MG63 (cell line): ENCODE measurements at places on chromosomes 7 and 10. TPM values are rescaled to one million over a fixed set of nuclear protein-coding genes. Genes with fewer than 3 reads are reported as not detected.

GRCh38 chr10:44885710-44886109, 25.4 kb upstream of the TMEM72 start:
- DNase-seq: no peak

- no peak for DNase-seq
These were observed 31.9 kb upstream of the SGCE start for GRCh38 chr7:94687810-94688209.

DNA sequence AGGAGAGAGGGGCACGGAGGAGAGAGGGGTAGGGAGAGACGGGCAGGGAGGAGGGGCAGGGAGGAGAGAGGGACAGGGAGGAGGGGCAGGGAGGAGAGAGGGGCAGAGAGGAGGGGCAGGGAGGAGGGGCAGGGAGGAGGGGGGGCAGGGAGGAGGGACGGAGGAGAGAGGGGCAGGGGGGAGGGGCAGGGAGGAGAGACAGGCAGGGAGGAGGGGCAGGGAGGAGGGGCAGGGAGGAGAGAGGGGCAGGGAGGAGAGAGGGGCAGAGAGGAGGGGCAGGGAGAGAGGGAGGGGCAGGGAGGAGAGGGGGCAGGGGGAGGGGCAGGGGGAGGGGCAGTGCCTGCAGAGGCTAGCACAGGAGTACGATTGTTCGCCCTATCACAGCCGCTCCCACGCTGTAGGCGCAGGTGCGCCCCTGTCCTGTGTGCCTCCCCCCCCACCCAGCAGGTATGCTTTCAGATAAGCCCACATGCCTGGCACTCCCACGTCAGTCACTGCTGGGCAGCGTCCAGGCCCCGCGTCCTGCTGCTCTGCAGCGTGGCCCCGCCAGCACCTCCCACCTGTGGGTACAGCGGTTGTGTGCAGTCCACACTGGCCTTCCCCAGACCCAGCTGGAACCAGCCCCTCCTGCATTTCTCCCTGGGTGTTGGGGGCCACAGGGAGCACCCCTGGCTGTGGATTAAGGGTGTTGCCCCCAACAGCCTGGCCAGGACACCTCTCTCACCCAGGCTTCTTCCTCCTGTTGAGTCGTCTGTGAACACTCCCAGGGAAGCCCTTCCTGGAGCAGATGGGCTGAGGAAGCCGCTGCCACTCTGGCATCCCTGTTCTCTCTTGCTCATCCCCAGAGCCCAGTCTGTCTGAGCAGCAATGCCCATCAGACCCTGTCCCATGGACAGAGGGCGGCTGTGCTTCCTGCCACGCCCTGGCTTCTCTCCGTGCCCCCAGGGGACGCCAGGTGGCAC, 10.8 kb downstream of the NKX6-2 start:
- no peak for DNase-seq

GRCh38 chr7:129702316-129702715, 90.8 kb downstream of the NRF1 start:
- no peak for DNase-seq

DNA sequence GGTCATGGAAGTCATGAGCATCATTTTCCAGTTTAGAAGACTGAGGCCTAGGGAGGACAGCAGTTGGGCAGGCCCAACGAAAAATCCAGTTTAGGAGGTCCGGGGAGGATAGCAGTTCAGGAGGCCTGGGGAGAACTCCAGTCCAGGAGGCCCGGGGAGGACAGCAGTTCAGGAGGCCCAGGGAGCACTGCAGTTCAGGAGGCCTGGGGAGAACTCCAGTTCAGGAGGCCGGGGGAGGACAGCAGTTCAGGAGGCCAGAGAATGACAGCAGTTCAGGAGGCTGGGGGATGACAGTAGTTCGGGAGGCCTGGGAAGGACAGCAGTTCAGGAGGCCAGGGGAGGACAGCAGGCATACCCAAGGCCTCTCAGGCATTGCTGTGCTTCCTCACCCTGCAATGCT, 453.4 kb downstream of the LRMDA start:
- DNase-seq: no peak

DNA sequence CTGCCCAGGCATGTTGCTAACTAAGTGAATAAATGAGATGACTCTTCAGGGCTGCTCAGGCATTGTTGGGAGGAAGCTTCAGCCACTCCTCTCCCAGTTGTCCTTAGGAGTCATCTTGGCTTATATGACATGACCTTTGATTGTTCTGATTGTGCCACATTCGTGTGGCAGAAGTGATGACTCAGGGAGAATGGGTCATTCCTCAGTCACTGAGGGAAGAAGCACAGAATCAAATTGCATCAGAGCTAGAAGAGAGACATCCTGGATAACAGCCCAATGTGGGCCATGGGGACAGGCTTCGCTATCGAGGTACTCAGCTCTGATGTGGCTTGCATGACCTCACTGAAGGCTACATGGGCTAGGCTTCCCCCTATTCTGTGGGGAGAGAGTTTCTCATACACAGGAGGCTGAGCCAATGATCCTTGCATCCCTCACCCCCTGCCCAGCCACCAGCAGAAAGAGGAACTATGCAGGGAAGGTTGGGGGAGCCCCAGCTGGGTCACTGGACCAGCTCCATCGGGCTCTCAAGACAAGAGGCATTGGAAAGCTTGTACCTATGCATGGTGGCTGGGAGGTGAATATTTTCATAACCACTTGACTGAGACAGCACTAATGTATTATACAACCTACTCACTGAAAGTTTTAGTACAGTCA, 6.0 kb upstream of the HMX3 start:
- DNase-seq: no peak

DNA sequence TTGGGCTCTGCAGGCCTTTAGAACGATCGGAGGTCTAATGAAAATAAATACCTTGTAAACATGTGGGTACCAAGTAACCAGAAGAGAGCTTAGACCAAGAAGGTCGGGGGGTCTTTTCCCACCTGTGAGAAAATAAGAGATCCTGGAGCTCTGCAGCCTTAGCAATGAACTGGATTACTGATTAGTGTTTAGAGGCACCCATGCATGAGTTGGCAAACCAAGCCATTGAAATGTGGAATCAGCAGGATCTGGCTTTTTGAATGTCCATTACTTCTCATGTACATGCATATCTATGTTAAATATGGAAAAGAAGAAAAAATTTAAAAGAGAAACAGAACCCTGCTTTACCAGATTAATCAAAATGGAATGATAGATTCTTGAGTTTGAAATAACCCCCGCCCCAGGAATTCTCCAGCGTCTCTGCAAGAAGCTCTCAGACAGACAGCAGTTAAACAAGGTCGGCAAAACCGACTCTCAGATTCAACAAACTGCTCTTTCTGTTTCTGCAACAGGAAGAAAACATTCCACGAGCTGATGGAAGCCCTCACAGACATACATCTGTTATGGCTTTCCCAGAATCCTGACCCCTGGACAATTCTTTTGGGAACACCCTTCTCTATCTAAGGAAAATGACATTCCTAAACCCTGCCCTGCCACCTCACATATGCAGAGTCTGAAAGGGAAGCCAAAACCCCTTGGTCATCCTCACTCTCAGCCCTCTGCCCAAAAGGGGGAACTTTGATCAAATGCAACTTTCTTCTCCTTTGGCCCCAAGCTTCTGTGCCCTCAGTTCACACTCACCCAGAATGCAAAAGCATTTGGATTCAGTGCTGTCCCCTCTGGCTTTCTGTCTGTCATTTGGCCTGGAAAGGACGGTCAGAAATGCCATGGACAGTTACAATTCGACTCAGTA, 78.7 kb upstream of the EN2 start:
- DNase-seq: no peak

- DNase-seq: no peak
These were observed 106.7 kb downstream of the REEP3 start for GRCh38 chr10:63627881-63628296.

- no peak for DNase-seq
These were observed 199.8 kb downstream of the ZNF365 start for GRCh38 chr10:62573929-62574328.

GRCh38 chr7:37899712-37900247, 16.8 kb downstream of the SFRP4 start:
- no peak for DNase-seq

DNA sequence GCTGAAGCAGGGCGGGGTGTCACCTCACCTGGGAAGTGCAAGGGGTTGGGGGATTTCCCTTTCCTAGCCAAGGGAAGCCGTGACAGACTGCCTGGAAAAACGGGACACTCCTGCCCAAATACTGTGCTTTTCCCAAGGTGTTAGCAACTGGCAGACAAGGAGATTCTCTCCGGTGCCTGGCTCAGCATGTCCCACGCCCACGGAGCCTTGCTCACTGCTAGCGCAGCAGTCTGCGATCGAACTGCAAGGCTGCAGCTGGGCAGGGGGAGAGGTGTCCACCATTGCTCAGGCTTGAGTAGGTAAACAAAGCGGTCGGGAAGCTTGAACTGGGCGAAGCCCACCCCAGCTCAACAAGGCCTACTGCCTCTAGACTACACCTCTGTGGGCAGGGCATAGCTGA, 80.9 kb upstream of the DNAJB12 start:
- no peak for DNase-seq

GRCh38 chr7:142177869-142178268, 66.4 kb downstream of the MGAM2 start:
- DNase-seq: no peak

GRCh38 chr10:1401071-1401965, 336.0 kb downstream of the ADARB2 start:
- no peak for DNase-seq

DNA sequence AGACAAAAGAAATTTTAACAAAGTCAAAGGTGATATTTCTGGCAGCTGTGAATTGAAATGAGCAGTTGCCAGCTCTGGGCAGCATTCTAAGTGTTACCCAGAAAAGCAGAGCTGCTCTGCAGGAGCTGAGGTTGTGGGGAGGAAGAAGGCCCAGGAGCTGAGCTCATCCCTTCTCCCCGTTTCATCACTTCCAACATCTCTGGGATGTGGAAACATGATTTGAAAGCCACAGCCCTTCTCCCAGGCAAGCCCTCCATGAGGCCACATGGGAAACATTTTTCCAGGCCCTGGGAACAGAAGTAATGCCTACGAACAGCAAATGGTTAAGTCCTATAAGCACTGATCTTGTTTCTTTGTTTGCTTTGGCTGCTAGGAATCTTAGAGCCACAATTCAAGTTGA, 10.9 kb upstream of the DMBT1 start:
- DNase-seq: no peak

GRCh38 chr7:16347066-16347826, 74.1 kb downstream of the CRPPA start:
- DNase-seq: no peak

DNA sequence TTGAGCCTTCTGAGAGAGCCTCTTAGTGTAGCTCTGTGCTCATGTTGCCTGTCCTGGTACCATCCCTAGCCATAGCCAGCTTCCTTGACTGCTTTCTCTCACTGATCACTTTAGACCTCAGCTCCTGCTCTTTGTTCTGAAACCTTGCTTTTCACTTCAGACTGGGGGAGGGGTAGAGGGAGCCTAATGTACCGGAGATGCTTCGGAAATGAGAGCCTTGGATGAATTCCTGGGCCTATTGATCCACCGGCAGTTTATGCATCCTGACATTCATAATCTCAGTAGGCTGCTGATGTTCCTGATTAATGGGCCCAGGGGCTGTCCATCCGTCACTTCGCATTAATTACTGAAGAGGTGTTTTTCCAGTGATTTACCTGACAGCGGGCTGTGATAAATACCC, 38.8 kb downstream of the R3HCC1L start:
- no peak for DNase-seq

The PPP1R3C gene
- total RNA-seq: 12.7 and 16.0 TPM in 2 replicates

The SMKR1 gene
- total RNA-seq: 0.56 TPM in 1 of 2 replicates, not detected in the other

The TFR2 gene
- 0.33 TPM in 1 of 2 replicates, not detected in the other for total RNA-seq

The LRRC17 gene
- total RNA-seq: 0.13 TPM in 1 of 2 replicates, not detected in the other

The CLCN1 gene
- not detected in 2 replicates for total RNA-seq

The MBL2 gene
- not detected in 2 replicates for total RNA-seq

The MLXIPL gene
- total RNA-seq: not detected in 2 replicates

The PON1 gene
- not detected in 2 replicates for total RNA-seq

The RBM48 gene
- total RNA-seq: 1.8 and 2.0 TPM in 2 replicates

The AFAP1L2 gene
- 3.4 and 3.8 TPM in 2 replicates for total RNA-seq

The TLX1 gene
- not detected in 2 replicates for total RNA-seq
